ENCODE measurements at places on chromosomes 7 and 10.

DNA sequence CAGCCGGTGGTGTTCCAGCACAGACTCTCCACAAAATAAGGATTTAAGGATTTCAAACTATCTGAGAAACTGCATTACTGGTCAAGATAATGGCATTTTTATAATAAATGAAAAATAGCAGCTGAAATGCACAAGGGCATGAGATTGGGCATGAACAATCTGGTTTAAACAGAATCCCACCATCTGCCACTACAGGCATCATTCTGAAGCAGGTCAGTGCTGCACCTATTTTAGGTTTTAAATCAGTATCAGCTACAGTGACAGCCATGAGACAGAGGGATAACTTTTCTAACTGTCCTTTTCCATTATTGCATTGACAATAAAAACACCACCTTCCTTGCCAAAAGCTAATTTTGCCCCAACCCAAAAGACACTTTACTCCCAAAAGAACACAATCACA, 186.8 kb downstream of the ETV1 start:
- no peak for DNase-seq

DNA sequence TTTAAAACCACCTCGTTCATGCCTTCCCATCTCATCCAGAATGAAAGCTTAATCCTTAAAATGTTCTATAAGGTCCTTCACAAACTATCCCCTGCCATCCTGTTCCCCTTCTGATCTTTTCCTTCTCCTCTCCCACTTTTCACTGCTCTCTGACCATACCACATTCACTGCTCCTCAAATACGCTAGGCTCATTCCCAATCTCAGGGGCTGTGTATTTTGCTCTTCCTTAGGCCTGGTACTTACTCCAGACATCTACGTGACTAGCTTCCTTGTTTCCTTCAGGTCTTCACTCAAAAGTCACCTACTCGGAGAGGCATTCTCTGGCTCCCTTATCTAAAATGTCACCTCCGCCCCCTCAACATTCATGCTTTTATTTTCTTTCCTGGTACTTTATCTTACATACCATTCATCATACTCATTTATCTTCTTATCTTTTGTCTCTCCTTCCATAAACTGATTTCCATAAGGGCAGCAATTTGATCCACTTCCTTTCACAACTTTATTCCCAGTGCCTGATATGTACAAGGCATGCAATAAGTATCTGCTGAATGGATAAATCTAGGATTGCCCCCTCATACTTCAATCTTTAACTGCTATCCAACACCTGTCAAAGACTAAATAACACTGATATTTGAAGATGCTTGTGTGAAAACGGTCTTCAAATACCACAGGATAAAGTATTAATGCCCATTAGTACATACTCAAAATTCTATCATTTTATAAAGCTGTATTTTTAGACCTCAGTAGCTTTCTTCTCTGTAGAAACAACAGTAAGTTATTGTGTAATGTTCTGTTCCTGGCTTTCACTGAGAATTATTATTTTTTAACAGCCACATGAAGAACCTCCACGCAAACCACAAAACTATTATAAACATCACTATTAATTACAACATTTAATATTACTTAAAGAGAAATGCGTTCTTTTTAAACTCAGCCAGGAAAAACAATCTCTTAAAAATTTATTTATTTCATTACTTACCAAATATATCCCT, 27.0 kb downstream of the JMJD1C start:
- no peak for DNase-seq

- no peak for DNase-seq
Measured at GRCh38 chr10:118500477-118501104, 94.9 kb downstream of the PRLHR start.

DNA sequence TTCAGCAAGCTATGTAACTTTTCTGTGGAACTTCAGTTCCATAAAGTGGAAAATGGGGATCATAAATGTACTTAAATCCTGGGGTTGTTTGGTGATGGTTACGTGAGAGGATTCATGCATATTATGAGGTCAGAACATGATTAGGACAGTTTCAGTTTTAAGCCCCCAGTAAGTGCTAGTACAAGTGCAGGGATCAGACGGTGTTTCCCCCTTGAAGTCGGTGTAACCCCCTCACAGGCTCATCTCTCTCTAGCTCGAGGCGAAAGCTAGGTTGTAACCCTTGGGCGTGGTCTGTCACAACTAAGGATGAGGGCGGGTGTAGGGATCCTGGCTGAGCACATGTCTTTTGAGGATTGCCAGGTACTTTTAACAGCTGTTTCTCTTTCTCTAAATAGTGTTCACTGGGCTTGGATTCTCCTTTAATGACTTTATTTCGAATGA, 84.7 kb downstream of the SPAG6 start:
- no peak for DNase-seq

DNA sequence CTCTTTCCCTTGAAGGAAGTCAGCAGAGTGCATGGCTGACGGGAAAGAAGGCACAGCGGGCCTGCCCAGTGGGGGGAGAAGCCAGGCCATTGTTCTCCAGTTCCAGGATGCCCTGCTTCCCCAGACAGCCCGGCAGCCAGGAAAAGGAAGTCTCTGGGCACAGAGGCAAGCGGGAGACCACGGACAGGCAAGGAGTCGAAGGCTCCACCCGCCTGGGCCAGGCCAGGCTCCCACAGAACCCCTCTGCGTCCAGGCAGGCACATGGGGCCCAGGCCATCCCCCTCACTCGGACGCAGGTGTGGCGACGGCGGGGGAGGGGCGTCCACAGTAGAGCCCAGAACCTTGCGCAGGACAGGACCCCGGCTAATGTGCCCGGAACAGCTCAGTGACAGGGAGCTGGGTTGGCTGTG, 8.7 kb downstream of the GPR146 start:
- no peak for DNase-seq

DNA sequence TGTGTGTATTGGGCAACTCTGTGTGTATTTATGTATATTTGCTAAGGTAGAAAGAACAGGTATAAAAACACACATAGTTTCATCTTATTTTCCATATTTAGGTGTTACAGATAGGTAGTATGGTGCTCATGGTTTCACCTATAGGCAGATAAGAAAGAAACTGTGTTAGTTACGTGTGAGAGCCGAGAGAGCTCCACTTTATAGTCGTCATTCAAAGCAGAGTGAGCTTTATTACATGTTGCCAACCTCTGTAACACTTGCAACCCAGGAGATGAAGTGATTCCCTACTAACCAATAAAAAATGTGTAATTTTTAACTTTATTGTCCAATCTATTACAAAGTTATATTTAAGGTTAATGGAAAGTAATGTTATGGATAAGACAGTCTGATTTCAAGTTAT, 121.3 kb downstream of the AGMO start:
- DNase-seq, result no peak

GRCh38 chr7:32030904-32031692, 39.1 kb downstream of the PDE1C start:
- no peak for DNase-seq

GRCh38 chr7:109020251-109020650, 450.6 kb downstream of the DNAJB9 start:
- DNase-seq, result no peak

DNA sequence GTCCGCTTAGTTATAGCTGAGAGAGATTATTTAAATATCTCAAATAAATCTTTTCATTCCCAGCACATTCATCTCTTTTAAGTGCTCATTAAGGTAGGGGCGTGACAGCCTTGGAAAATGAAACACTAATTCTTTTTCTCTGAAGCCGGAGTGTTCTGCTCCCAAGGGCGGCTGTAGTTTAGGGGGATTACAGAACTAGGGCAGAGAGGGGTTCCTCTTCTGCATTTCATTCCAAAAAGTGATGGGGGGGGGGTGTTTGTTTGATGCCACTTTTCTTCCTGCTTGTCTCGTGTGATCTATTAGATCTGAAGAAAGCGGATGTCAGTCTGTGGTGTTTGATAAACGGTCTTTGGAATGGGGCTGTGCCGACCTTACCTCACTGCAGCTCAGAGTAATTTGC, 506.5 kb upstream of the MGMT start:
- no peak for DNase-seq

- no peak for DNase-seq
Measured at GRCh38 chr7:140342727-140343514, 55.4 kb downstream of the SLC37A3 start.

DNA sequence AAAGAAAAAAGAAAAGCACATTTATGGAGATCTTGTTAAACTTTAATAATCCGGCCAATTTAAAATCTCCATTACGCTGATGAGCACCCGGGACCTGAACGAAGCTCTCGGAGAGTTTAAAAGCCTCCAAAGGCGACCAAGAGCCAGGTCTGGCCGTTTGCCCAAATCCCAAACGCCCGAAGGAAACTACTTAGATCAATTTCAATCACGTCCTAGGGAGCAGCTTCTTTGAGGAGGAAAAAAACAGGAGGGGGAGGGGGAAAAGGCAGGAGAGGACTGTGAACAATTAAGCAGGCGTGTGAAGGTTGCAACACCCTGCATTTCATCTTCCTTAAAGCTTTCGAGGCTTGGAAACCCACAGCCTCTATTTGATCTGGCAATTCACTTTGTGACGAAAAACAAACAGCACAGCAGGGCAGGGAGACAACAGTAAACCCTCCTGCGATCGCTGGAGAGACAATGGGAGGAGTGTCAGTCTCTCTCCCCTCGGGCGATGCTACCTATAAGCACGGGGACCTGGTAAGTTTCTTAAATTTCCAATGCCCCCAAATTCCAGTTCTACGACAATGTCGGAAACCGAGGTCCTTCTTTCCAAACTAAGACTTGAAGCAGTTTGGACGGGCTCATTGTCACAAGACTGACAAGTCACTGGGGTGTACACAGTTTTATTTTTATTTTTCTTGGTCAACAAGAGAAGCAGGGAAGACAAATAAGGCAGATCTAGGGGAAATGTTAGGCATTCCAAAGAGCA, 1.2 kb downstream of the KLF6 start:
- no peak for DNase-seq

Measured in stimulated activated CD4-positive, alpha-beta T cell treated with anti-CD3 and anti-CD28 coated beads, Interleukin-1b, Interleukin-23, amount 100 ng/mL, for 48 hours (primary cell).